ENCODE measurements at places on chromosomes 12 and 14.

- DNase-seq: peak; percentile 22
Observed at GRCh38 chr14:99360774-99361595, 89.0 kb upstream of the BCL11B start.

DNA sequence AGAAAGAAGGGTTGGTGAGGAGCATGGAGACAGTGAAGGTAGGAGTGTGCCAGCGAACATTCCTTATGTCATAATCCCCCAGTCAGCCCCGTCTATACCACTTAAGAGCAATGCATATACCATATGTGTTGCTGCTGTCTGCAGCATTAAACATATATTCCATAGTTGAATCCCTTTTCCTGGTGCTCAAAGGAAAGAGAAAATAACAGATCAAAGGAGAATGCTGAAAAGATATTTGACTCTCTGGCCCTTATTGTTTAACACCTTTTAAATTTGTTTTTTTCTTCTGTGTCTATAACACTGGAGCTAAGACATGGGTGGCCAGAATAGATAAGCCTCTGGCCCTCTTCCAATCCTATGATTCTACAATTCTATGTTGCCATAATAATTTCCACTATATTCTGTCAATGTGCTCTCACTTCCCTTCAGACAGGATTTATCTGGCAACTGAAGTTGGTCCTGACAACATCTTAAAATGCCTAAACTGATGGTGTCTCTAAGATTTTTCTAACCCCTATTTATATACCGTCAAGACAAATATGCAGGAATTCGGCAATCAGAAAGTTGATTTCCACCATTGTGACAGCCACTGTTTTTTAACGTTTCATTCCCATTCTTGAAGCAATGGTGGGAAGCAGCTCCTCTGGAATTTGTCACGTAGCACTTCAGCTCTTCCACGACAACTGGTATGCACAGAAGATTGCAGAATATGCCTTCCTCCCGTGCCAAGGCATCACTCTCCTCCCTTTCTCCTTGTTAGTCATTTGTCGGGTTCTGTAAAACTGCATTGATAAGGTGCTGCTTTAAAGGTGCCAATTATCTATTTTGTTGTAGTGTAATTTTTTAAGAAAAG, 204.7 kb downstream of the BCAT1 start:
- DNase-seq: no peak

DNA sequence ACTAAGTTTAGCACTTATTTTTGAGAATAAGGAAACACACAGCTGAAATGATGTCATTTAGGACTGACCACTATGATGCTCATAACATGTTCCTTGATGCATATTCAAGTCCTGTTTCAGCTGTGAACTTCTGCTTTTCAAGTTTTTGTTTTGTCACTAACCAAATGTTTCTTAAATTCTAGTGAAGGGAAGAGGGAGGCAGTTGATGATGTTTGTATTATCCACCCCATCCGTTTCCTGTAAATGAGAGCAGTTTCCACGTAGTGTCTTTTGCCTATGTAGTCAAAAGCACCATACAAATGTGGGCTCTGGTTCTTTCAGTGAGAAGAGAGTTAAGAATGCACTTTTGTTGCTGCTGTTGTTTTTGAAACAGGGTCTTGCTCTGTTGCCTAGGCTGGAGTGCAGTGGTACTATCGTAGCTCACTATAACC, 491.8 kb downstream of the PCNX1 start:
- peak; percentile 57 for DNase-seq

DNA sequence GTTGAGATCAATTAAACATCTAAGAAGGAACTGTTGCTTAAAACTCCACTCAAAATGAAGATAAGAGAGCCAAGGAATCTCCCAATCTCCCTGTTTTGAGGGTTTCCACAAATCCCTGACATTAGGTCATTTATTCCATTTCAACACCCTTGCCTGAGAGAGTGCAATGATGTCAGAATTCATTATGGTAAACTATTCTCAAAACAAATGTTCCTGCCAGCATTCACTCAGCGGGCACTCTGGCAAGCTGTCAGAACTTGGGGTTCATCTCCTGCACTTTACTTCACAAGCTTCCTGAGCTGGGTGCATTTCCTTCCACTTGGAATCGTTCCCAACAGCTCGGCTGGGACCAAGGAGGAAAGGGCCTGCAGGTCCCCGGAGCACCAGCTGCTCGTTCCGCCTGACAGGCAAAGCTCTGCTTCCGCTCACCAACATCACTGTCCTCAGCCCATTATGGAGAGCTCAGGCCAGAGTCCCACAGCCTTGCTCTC, 117.8 kb downstream of the TTC7B start:
- no peak for DNase-seq

- no peak for DNase-seq
Observed at GRCh38 chr14:33414041-33414440, 475.4 kb downstream of the NPAS3 start.

DNA sequence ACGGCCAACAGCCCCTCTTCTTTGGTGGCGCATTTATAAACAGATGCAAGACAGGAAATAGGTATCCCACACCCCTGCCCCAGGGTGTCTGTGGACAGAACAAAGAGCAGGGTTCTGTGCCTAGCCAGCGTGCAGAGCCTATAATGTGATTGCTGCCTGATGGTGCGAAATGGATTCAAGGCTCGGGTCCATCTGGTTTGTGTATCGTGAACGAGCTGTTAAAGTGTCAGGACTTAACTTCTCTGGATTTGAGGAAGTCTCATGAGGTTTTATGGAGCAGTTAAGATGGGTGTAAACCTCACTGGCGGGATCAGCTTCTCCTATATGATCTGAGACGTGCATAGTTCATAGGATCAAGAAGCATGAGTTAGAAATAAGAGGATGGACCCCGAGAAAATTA, 388.7 kb upstream of the TBX3 start:
- DNase-seq: no peak

DNA sequence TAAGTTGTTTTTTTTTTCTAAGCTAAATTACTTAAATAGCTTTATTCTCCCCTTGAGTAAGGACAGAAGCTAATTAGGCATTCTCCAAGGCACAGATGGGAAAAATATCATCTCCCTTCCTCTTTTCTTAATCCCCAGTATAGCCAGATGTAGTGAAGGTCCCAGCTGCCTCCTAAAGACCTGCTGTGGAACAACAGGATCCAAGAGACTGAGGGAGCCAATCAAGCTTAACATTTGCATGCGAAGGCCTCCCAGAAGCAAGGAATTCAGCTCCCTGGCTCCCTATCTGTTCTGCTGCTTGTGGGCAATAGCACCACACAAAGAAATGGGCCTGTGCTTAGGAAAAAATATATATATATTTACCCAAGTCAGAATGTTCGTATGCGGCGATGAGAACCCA, 255.2 kb downstream of the SYT1 start:
- no peak for DNase-seq

DNA sequence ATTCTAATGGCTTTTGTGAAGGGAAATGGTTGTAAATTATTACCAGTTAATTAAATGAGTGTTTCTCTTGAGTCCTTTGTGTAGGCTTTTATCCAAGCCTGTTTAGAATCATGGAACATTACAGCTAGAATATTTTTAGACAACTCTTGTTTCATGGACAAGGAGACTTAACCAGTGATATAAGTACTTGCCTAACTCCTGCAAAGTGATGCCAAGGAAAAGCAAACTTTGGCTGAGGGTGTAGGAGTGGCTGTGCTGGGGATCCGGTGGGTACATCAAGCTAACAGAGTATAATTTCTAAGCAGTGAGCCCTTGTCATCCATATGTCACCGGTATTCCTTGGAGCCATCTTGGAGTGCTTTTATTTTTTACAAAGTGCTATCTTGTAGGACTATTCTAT, 61.5 kb downstream of the PRKCH start:
- no peak for DNase-seq

GRCh38 chr14:91415794-91416743, 1.6 kb downstream of the CCDC88C start:
- DNase-seq: peak; percentile 90

- DNase-seq: no peak
Observed at GRCh38 chr14:74584951-74585350, 27.1 kb downstream of the LTBP2 start.

DNA sequence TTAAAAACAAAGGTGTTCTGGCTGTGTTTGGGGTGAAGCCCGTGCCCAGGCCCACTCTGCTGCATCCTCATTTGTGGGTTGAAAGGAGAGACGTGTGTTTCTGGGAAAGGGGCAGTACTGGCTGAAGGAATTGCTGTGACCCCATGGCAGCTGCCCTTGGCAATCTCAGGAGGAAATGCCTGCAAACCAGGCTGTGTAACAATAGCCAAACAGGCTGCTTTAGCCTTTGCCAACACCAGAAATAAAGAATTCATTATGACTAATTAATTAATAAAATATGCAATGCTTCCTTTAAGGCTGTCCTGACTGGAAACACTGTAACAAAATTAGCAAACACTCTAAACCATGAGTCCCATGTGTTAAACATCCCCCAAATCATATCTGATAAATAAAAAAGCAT, 53.0 kb upstream of the KRR1 start:
- no peak for DNase-seq

DNA sequence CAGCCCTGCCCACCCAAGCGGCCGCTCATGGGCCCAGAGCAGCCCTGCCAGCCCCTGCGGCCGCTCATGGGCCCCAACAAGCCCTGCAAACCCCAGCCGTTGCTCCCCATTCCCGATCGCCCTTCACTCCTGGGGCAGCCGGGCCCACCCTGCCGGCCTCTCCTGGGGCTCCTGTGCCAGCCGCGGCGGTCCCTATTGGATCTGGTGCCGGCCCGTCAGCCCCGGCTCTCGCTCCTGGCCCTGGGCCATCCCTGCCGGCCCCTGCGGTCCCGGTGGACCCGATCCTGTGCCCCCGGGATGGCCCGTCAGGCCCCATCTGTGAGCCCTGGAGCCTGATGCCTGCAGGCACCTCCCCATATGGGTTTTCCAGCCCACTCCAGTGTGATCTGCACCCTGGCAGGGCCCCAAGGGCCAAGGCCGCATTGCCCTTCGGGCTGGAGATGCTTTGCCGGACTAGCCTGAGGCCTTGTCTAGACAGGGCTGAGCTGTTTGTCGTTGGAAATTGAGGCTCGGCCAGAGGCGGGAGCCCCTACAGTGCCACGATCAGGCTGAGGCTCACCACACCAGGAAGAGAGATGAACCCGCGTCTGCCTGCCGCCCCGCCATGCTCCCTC, 20.3 kb downstream of the FBRSL1 start:
- no peak for DNase-seq

DNA sequence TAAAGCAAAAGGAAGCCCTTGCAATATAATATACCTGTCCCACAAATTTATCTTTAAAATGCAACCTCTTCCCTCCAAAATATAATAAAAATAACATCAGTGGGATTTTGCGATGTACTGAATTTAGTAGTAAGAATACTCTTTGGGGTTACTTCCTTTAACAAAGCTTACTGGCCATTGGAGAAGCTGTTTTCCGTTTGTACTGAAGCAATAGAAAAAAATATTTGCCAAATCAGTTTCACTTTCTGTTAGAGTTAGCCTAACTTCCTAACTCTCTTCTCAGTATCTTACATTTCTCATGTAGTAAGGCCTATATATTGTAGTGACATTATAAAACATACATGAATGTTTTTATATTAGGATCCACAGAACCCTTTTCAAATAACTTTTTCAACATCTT, 3.7 kb downstream of the MAX start:
- DNase-seq: peak; percentile 60

- DNase-seq: no peak
Observed at GRCh38 chr12:121751034-121751433, 38.5 kb downstream of the TMEM120B start.

- DNase-seq: peak; percentile 62
Observed at GRCh38 chr12:113057565-113058485, 1.3 kb downstream of the DTX1 start.

DNA sequence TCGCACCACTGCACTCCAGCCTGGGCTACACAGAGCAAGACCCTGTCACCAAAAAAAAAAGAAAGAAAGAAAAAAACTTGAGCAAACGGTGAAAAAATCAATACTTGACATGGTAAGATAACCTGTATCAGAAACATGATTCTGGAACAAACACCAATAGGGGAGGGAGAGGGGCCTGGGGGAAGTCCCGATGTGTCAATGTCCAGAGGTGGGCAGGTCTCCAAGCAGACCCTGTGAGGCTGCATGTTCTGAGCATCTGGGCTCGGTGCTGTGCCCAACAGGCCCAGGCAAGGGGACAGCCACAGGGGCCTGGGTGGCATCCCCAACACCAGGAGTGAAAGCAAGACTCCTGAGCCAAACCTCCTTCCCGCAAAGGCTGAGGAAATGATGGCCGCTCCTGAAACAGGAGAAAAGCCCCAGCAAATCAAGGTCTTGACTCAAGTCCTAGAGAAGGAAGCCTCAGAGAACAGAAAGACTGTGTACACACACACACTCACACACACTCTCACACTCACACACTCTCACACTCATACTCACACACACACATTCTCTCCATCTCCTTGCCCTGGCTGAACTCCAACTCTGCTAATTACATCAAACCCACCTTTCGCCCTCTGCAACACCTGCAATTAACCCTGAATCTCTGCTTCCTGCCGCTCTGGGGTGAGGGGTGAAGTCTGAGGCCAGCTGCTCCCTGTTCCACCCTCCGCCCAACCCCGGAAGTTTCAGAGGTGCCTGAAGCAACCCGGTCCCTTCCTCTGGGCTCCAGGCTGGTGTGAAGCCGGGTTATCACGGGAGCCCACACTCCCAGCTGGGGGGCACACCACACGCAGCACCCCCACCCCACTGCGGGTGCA, 20.4 kb downstream of the CCDC88C start:
- peak; percentile 87 for DNase-seq

DNA sequence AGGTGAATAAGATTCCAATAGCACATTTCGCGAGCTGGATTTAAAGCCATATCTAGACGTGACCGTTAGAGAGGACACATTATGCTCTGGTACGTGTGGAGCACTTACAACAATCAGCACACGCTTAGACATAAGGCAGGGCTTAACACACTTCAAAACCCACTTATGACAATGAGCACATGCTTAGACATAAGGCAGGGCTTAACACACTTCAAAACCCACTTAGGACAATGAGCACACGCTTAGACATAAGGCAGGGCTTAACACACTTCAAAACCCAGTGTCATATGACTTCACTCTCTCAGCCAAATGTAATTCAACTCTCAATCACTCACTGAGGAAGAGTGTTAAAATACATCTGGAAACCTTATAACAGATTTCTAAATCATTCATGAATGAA, 11.2 kb upstream of the PLD4 start:
- no peak for DNase-seq

- no peak for DNase-seq
Observed at GRCh38 chr14:35374263-35374712, 30.3 kb downstream of the NFKBIA start.

GRCh38 chr14:79383031-79383430, 828.3 kb downstream of the DIO2 start:
- no peak for DNase-seq

- no peak for DNase-seq
Observed at GRCh38 chr14:95294834-95295599, 24.7 kb downstream of the CLMN start.

GRCh38 chr12:18749386-18749957, 11.6 kb downstream of the CAPZA3 start:
- no peak for DNase-seq
